ENCODE measurements at places on chromosomes 16 and 17.

DNA sequence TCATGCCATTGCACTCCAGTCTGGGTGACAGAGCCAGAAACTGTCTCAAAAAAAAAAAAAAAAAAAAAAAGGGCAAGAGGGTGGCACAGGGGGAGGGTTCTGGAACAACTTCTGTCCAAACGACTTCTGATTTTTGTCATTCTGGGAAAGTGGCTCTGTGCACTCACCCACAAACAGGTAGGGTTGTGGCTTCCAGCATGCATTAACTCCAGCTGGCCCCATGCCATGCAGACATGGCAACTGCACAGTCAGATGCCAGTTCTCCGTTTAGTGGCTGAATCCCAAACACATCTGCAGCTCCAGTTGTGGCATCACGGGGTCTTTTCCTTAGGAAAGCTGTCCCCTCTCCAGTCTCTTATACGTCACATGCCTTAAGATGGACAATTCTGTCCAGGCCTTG lies 30.3 kb downstream of the B4GALNT2 start:
- DNase-seq: no peak

- DNase-seq: no peak
These were observed 16.2 kb downstream of the GPRC5B start for GRCh38 chr16:19868421-19868820.

GRCh38 chr16:63617990-63618763 lies 1503.7 kb downstream of the CDH11 start:
- no peak for DNase-seq

DNA sequence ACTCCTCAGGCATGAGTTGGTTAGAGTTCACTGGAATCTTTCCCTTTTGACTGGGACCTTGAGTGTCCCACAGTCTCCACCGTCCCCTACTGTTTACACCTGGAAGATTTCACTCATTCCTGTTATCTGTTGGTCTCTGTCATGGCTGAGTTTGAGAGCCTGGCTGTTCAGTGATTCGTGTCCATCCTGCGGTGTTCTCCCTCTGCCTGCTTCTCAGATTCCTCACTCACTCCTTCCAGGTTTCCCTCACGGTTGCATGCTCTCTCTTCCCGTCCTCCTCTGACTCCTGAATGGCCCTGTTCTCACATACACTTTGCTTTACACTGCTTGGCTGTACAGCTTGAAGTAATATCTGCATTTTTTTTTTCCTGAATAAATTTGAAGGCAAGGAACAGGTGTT lies 24.5 kb downstream of the OR1D5 start:
- no peak for DNase-seq

DNA sequence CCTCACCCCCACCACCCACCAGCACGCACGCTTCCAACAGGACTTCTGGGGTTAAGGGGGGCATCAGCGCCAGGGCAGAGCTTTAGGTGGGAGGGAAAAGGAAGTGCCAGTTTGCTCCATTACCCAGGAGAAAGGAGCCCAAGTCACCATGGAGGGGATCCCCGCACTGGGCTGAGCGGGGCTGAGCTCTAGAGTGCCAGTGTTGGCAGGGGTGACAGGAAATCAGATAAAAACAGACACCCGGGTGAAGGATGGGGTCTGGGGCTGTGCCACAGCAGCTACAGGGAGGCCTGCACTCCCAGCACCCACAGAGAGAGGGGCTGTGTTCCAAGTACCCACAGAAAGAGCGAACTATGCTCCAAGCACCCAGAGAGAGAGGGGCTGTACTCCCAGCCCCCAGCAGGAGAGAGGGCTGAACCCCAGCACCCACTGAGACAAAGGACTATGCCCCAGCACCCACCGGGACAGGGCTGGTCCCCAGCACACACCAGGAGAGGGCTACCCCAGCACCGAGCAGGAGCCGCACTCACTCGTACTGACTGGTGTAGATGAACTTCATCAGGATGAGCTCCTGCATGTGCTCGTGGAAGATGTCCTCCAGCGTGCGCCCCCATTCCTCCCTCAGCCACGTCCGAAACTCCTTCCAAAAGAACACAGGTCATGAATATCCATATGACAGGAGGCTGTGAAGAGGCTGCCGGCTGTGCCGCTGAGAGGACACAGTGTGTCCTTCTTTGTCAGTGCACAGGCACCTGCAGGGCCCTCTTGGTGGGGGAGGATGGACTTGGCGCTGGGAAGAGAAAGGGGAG lies 18.6 kb upstream of the C16orf95 start:
- DNase-seq: no peak

- DNase-seq: no peak
These were observed 29.4 kb downstream of the TANC2 start for GRCh38 chr17:62995377-62995885.

DNA sequence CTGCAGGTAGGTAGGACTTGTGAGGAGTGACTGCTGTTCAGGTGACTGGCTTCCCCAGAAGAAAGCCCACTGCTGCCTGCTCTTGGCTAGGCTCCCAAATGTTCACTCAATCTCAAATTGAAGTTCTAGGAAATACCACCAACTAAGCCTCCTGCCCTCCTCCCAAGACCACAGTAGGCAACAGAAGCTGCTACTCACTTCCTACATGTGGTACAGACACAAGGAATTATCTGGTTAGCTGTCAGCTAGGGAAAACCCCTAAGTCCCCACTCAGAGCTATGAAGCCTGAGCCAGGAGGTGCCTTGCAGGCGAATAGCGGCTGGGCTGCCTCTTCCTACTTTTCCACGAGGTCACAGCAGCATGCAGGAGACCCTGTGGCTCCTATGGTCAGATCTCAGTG lies 4.9 kb downstream of the FBXO39 start:
- DNase-seq: no peak

DNA sequence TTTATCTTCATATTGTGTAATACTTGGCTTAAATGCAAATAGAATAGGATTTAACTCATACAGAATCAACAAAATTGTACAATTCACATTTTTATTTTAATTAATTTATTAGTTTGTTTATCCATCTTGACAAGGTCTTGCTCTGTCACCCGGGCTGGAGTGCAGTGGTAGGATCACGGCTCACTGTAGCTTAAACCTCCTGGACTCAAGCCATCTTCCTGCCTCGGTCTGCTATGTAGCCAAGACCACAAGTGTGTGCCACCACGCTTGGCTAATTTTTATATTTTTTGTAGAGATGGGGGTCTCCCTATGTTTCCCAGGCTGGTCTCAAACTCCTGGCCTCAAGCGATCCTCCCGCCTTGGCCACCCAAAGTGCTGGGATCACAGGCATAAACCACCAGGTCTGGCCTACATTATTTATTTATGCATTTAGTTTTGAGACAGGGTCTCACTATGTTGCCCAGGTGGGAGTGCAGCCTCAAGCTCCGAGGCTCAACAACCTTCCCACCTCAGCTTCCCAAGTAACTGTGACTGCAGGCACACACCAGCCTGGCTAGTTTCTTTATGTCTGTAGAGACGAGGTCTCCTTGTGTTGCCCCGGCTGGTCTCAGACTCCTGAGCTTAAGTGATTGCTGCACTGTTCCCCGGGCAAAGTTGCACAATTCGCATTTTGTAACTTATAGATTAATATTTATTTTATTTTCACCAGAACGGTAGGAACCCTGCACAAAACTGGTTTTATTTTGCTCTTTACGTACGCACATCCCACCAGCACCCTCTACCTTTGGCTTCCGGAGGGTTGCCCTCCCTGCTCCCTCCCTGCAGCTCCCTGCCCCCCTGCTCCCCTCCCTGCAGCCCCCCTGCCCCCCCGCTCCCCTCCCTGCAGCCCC lies 4.9 kb downstream of the DPEP1 start:
- no peak for DNase-seq

- no peak for DNase-seq
These were observed 359.1 kb downstream of the SEC14L1 start for GRCh38 chr17:77499699-77500435.

- DNase-seq: no peak
These were observed 872 bp downstream of the ELMO3 start for GRCh38 chr16:67199808-67200198.

GRCh38 chr17:69357701-69358100 lies 30.8 kb upstream of the ABCA5 start:
- DNase-seq: no peak

- DNase-seq: no peak
These were observed 542 bp downstream of the KLHL36 start for GRCh38 chr16:84648595-84649510.

- DNase-seq: no peak
These were observed 40.3 kb upstream of the MED13 start for GRCh38 chr17:62105357-62105756.

GRCh38 chr17:20098314-20098713 lies 89.2 kb downstream of the SPECC1 start:
- no peak for DNase-seq

GRCh38 chr17:72852277-72852938 lies 240.1 kb downstream of the SLC39A11 start:
- no peak for DNase-seq

DNA sequence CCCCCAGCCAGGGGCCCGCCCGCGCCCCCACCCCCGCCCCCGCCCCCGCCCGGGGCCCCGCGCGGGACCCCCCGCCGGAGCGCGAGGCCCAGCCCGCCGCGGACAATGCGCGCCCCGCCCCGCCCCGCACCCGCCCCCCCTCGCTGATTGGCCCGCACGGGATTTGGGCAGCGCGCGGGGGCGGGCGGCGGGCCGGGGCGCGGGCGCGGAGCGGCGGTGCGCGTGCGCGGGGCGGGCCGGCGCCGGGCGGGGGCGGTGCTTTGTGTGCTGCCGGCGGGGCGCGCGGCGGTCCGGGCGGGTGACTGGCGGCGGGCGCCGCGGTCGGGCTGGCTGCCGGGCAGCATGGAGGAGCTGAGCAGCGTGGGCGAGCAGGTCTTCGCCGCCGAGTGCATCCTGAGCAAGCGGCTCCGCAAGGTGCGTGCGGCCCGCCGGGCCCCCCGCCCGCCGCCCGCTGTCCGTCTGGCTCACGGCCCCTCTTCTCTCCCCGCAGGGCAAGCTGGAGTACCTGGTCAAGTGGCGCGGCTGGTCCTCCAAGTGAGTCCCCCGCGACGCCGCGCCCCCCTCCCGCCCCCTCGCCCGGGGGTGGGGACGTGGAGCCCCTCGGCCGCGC lies at the start of gene CBX2:
TSS of gene CBX2 (plus strand) at position 255 of the 610 bp plus-strand sequence. CDS start at position 343, 88 bp downstream.
- no peak for DNase-seq

DNA sequence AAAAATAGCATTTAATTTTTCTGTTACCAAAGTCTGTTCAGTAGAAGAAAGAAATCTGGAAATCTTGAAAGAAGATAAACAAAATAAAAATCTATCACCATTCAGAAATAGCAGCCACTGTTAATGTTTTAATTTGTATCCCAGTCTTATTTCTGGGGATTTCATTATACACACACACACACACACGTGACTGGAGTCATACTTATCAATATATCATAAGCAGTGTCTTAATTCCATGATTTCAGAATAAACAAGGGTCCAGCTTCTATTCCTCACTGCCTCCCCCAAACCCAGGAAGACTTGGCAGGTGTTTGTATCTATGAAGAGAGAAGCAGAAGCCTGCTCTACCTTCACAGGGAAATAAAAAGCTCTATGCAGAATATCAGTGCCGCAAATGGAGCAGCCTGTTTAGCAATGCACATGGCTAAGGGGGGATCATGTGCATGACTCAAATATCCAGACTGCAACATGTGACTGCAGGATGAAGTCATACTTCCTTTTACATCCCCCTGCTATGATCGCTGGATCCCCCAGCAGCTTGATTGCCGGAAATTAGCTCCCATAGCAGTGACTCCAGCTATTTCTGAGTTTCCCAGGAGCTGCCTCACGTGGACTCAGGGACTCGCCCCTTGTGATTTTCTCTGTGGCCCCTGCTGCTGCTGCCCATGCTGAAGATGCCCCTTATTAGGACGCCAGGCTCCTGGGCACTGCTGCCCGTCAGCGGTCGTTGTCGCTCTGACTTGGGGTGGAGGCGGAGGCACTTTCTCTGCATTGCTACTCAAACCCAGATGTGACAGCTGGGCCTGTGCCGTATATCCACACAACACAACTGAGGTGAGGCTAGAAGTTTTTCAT lies 341.0 kb downstream of the CPPED1 start:
- no peak for DNase-seq

- DNase-seq: no peak
These were observed 153.4 kb upstream of the GSE1 start for GRCh38 chr16:85459529-85460251.

DNA sequence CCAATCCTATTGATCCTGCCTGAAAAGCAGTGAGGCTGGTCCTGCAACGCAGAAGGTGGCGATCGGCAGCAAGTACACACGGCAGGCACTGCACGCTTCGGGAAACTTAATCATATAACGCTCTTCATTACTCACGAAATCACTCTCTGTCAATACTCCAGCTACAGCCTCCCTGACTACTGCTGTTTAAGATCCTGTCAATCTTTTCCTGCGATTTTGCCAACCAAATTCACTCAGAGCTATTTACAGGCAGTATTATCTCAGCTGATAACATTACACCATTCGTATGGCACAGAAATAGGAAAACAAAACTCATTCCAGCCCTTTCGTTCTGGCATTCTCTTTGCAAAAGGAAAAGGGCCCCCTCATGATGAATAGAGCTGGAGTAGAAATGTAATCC lies 262.4 kb upstream of the CDH8 start:
- DNase-seq: no peak

DNA sequence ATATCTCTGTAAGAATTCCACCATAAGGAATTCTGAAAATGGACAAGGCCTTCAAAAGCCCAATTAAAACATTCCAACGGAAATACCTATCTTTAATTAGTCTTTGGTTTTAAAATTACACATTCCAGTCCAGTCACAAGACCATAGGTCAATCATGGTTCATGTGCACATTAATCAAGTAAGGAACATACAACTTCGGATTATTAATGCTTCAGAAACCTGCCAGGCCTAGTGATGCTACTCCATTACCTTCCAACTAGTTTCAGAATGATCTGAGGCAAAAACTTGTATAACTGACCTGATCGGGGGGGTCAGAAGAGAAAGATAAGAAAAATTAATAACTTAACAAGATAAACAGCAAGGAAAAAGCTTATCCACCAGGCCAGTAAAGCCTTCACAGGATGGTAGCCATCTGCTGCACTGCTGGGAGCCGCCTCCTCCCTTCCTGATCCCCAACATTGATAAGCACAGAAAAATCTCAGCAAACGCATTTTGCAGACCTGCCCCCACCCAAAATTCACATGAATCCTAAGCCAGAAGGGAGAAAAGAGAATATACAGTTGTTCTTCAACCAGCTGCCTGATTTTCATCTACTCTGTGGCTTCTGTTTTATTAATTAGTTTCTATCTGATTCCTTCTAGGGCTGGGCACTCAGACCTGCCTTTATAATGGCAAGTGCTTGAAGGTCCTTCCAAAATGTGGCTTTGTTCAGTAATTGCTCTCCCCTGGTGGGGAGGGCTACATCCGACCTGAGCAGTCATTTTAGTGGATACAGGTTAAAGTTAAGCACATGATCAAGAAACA lies 6.0 kb downstream of the SDR42E1 start:
- no peak for DNase-seq
